Dermis blood vessel endothelial cell (primary cell): ENCODE measurements at places on chromosomes 2 and 18. TPM values are rescaled to one million over a fixed set of nuclear protein-coding genes. Genes with fewer than 3 reads are reported as not detected.

Gene NOSTRIN
- total RNA-seq, result 4.5 and 34.9 TPM in 2 replicates

Gene APLF
- 3.2 and 8.8 TPM in 2 replicates for total RNA-seq

DNA sequence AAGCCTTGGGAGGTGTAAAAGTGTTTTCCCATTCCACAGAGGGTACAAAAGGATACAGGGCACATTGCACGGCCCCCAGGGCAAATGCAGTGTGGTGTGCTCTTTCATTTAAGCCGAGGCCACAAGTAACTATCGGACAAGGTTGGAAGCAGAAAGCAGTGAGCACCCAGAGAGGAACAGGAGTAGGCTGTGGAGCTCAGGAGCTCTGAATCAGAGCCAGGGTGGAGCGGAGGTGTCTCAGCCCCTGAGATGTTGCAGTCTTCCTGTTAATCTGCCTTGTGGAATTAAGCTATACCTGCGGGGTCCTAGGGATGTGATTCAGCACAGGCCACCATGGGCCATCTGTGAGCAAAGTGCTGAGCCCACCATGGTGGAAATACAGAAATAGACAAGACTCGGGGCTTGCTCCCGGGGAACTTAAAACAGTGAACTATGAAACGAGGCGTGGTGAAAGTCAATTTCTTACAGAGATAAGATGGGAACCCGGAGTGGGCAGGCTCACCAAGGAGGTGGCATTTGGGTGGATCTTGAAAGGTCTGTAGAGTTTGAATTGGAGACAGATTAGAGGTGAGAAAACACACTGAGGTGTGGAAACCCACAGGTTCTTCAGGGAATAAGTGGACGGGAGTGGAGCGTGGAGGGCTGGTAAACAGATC, 44.0 kb downstream of the ASAP2 start:
- DNase-seq, result no peak

- no peak for DNase-seq
Measured at GRCh38 chr2:226793646-226794045, 6.0 kb downstream of the IRS1 start.

DNA sequence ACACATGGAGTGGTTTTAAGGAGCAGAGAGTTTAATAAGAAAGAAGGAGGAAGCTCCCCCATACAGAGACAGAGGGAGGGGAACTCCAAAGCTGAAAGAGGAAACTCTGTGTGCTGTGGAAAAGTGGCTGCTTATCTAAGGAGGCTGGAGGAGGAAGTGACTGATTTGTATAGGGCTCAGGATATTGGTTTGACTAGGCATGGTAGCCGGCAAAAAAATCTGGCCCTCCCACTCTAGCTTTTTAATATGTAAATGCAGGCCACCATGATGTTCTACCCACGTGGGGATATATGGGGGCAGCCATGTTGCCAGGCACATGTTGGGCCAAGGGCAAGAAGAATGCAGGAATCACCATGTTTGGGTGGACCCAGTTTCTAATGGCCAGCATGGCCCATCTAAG, 64.3 kb downstream of the HNMT start:
- DNase-seq, result no peak
